ENCODE measurements at places on chromosomes 4 and X.

DNA sequence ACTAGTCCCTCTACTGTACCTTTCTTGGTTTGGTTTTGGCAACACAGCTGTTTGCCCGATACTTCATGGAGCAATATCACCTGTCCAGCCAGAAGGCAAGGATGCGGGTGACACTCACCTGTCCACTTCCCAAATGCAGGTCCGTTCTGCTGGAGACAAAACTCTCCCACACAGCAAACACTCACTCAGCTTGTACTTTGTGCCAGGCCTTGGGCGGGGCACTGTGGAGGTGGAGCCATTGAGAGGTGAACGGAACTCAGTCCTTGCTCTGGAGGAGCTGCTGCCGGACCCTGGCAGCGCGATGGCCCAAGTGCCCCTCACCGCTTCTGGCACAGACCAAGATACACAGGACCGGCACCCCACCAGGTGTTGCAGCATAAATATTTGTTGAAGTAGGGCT lies 15.3 kb upstream of the HMGB3 start:
- DNase-seq, result no peak

DNA sequence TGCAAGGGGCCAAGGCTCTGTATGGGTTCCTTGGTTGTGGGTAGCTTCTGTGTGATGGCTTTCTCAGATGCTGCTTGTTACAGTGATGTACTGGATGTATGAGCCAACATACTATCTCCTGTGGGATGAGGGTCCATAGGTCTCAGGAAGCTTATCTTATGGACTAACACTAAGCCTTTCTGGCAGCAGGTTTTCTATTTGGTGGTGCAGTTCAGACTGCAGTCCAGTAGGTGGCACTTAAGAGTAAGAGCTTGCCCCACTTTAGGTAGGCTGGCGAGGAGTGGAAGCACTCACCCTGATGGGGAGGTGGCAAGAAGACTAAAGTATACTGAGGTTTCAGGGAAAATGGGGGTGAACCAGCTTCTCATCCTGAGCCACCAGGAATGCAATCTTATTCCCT lies 306.7 kb upstream of the MAOA start:
- DNase-seq, result peak; percentile 30

DNA sequence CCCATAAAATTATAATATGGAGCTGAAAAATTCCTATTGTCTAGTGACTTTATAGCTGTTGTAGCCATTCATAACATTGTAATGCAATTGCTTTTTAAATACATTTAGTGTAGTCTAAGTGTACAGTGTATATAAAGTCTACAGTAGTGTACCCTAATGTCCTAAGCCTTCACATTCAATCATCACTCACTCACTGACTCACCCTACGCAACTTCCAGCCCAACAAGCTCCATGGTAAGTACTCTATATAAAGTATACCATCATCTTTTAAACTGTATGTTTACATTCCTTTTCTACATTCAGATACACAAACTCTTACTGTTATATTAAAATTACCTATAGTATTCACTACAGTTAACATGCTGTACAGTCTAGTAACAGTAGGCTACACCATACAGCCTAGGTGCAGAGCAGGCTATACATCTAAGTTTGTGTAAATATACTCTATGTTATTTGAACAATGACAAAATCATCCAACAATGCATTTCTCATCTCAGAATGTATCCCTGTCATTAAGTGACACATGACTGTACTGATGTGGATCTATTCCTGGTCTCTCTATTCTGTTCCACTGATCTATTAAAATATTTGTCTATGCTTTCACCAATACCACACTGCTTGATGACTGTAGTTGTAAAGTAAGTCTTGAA lies 33.7 kb downstream of the CLOCK start:
- DNase-seq, result no peak

GRCh38 chr4:115365185-115365584 lies 251.8 kb upstream of the NDST4 start:
- DNase-seq, result no peak

GRCh38 chr4:42083816-42084215 lies 68.6 kb downstream of the BEND4 start:
- no peak for DNase-seq

- no peak for DNase-seq
Measured at GRCh38 chrX:132401935-132402334, 86.9 kb downstream of the MBNL3 start.

- DNase-seq, result no peak
Measured at GRCh38 chr4:80585542-80585941, 250.0 kb downstream of the CFAP299 start.

DNA sequence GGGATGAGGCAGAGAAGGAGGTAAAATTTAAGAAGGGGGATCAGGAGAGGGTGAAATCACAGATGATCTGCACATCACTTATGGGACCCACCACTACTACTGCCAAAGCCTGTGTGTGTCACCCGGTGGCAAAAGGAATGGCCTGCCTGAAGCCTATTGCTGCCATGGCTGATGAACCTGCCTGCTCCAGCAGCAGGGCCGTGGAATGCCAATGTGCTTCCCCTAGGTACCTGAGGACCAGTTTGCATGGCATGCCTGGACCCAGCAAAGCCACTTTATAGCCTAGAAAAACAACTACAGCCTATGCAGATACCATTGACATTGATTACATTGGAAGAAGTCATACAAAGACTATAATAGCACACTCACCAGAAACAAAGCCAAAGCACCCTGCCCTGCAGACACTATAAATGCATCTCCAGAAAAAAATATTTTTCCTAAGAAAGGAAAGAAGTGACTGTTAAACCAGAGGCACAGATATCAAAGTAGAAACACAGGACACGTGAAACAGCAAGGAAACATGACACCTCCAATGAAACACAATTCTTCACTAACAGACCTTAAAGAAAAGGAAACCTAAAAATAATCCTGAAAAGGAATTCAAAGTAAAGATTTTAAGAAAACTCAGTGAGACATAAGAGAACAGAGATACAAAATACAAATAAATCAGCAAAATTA lies 680.7 kb upstream of the GRID2 start:
- DNase-seq, result no peak

DNA sequence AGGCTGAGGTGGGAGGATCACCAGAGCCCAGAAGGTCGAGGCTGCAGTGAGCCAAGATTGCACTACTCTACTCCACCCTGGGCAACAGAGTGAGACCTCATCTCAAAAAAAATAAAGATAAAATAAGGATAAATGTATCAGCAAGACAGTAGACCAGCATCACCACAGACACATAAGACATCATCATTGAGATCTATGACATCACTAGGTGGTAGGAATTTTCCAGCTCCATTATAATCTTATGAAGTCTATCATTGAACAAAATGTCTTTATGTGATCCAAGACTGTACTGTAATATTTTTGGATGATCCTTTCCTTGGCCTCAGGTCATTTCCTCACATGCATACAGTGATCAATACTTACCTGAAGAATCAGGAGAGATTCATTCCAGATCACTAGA lies 8.3 kb upstream of the FAM200B start:
- no peak for DNase-seq

DNA sequence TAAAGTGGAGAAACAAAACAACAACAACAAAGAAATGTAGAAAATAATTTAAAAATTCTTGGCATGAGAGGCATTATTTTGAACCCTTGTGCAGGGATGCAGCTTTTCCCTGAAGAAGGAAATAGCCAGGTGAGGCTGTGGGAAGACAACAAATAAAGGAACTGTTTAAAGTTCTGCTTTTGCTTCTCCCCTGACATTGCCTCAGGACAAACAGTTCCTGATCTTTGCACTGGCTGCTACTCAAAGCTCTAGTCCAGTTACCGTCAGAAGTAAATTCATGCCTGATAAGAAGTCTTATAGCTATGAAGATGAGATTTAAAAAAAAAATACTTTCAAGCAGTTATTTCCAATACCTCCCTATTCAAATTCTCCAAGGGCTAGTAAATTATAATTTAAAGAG lies 233.8 kb downstream of the IL15 start:
- DNase-seq, result no peak

- DNase-seq, result peak; percentile 99
Measured at GRCh38 chrX:13432414-13433297, 112.8 kb upstream of the ATXN3L start.

GRCh38 chr4:102574317-102574716 lies 73.2 kb downstream of the NFKB1 start:
- peak; percentile 25 for DNase-seq

- no peak for DNase-seq
Measured at GRCh38 chr4:9999956-10000561, 21.2 kb downstream of the SLC2A9 start.

DNA sequence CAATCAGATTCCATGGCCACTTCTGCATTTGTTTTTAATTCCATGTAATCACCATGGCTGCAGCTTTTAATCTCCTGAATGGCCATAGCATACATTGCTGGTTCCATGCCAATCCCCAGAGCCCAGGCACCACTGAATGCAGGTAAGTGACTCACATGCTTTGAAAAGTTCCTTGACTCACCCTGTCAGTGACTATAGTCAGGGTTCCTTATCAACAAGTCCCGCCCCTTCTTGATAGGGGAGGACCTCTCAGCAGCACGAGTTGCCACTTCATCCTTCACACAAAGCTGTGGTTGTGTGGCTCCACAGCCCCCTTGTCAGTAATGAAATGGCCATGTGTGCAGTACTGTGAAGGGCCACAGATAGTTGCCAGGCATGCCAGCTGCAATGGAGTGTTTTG lies 516.6 kb downstream of the PPARGC1A start:
- peak; percentile 56 for DNase-seq

GRCh38 chrX:73289039-73289438 lies 74.4 kb upstream of the NAP1L2 start:
- no peak for DNase-seq

DNA sequence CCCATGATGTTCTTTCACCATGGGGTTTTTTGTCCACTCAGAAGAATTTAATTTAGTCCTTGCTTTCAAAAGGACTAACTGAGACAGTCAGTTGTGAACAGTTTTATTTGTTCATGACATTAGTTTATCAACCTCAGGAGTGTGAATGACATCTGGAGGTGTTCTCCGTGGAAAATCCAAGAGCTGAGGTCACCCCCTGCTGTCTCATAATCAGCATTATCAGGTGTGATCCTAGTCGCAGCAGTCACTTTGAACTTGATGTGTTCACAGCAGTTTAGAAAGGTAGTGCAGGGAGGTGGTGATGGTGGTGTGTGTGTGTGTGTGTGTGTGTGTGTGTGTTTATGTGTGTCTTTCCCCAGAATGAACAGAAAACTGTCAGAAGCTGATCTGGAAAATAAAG lies 1760.8 kb upstream of the PCDH10 start:
- DNase-seq, result no peak

- DNase-seq, result peak; percentile 91
Measured at GRCh38 chrX:17559728-17560379, 177.4 kb upstream of the SCML1 start.

DNA sequence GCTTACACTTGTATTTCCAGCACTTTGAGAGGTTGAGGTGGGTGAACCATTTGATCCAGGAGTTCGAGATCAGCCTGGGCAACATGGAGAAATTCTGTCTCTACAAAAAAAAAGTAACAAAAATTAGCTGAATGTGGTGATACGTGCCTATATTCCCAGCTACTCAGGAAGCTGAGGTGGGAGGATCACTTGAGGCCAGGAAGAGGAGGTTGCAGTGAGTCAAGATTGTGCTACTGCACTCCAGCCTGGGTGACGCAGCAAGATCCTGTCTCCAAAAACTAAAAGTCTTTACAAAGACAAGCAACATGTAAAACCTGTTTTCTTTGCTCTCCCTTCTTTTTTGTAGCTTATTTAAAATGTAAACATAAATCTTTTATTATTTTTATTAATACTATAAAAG lies 1156.1 kb downstream of the FAT4 start:
- no peak for DNase-seq

DNA sequence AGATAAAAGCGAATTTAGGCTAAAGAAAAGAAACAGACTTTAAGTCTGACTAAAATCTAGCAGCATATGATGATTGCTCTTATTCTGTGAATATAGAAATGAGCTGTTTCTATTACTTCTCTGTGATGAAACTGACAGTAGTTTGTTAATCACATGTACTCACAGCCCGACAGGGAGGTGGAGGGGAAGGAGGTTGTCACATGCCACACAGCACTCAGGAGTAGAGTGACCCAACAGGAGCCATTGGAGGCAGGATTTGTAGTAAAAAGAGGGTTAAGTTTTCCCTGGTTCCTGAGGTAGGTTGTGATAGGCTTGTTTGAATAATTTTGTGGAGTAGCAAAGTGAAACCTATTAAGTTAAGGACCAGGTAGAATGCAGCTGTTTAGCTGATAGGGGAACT lies 495.9 kb downstream of the CENPC start:
- no peak for DNase-seq

DNA sequence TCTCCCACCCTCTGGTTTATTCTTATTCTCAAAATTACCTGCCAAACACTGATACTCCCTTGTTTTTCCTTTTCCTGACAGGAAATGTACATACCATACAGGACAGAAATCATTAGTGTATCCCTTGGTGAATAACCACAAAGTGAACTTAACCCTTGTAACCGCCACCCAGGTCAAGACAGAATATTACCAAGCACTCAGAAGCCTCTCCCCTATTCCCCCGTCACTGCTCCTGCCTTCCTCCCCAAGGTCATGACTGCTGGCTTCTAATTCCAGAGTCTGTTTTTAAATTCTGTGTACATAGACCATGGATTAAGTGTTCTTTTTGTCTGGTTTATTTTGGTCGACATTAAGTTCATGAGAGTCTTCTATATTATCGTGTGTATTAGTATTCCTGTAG lies 37.7 kb downstream of the HTT start:
- DNase-seq, result no peak

DNA sequence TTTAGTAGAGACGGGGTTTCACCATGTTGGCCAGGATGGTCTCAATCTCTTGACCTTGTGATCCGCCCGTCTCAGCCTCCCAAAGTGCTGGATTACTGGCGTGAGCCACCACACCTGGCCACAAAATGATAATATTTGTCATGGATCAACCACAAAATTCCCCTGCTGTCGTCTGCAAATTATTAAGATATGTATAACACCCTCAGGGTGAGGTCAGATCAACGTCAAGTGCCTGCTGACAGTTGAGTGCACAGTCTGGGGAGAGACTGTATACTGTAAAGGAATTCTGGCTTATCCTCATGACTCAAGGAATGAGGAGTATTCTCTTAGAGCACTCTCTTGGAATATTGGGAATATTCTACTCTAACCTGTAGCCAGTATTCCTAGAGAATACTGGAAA lies 11.2 kb downstream of the EPGN start:
- no peak for DNase-seq

- no peak for DNase-seq
Measured at GRCh38 chr4:125519371-125520146, 204.8 kb downstream of the FAT4 start.

DNA sequence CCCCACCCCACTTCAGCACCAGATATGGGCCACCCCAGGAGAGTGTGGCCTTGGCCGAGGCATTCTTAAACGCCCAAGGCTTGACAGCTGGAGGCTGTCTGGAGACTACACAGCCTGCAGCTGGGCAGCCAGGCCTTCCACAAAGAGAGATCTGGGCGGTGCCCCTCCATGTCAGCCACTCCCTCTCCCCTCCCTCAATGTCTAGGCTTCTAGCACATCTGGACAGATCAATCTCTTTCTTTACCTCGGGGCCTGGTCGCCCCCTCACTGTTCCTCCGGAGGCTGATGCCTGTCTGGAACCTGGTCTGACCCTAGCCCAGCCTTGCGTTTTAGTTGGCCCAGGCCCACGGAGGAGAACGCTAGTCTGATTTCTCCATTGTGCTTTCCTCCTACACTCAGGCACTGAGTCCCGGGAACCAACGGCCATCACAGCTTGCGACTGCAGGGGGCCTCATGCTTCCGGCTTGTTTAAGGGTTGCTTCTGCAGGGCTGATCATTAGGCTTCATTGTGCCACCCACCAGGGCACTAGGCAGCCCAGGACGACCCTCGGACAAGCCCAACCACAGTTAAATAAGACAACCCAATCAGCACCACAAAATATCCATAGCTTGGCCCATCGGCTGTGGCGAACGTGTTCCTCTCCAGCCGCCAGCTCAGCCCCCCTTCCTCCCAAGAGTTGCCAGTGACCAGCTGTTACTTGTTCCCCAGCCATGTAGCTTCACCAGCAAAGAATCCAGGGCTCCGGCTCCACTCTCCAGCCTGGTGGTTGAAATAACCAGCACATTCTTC lies 200.6 kb downstream of the BCOR start:
- peak; percentile 72 for DNase-seq
